ENCODE measurements at places on chromosomes 3 and 15.

- no peak for DNase-seq
These were observed 19.9 kb downstream of the LOXL1 start for GRCh38 chr15:73946046-73946721.

GRCh38 chr3:185318141-185318540, 44.8 kb upstream of the MAP3K13 start:
- no peak for DNase-seq

GRCh38 chr3:149969940-149970715, 567 bp downstream of the PFN2 start:
- DNase-seq, result peak; percentile 69

- no peak for DNase-seq
These were observed 6.1 kb downstream of the RASGRF1 start for GRCh38 chr15:79084308-79084968.

GRCh38 chr15:94793641-94794040, 562.3 kb downstream of the MCTP2 start:
- DNase-seq, result no peak

DNA sequence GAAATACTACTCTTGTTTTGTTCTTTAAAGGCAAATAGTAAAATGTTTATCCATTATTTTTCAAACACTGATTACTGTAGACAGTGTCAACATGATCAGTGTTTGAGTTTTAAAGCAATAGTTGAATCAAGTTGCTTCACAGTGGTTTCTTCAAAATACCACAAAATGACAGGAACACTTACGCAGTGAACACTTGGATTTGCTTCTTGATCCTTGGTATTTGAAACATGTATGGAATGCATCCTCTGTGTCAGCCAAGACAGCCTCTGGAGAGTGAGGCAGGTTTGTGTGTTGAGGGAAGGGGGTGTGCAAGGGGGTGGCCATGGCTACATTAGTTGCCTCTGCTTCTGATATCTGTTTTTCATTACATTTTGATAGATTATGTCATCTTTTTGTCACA, 413.0 kb downstream of the RBMS3 start:
- peak; percentile 75 for DNase-seq

DNA sequence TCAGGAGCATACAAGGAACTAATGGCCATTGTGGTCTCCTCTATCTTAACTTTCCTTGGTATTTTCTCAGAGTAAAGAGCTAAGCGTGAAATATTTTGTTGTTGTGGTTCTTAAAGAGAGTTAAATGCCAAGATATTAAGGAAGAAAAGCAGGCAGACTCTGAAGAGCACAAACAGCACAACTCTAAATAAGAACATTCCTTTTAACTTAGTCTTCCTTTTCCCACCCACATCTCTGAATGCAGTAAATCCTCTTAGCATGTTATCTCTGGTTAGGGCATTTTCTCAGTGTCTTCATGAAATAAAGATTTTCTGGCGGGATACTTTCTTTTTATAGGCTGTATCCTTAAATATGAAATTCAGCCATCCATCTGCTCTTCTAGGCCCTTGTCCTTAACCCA, 1.5 kb downstream of the GPR87 start:
- no peak for DNase-seq

- DNase-seq, result no peak
These were observed 103.1 kb downstream of the LINGO1 start for GRCh38 chr15:77529394-77530159.

- DNase-seq, result peak; percentile 72
These were observed 42.5 kb downstream of the MCF2L2 start for GRCh38 chr3:183385698-183386613.

DNA sequence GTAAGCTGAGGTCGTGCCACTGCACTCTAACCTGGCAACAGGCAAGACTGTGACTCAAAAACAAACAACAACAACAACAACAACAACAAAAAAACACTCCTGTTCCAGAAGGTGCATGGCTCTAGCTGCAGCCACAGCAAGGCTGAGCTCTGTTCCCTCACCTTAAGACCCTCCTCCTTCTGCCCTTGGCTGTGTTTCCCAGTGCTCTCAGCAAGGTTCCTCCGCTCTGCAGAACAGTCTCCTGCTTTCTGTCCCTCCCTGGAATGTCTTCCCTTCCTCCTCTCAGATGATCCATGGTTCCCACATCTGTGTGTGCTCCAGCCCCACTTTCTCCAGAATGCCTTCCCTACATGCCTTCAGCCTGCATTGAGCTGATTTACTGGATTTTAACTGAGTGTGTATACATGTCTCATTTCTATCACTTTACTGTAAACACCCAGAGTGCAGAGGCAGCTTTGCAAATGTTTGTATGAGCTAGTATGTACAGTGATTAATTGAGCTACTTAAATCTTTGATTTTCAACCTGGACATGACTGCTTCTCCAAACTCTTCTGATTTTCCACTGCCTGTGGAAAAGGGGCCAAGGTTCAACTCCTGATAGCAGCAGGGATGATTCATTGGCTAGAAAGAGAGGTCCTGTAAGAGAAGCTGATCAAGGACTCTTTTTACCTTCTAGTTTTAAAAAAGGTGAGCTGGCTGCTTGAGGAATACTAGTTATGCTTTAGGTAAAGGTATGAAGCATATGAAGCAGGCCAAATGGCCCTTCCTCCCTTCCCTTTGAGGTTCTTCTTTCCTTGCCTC, 14.7 kb downstream of the ANKUB1 start:
- DNase-seq, result no peak

DNA sequence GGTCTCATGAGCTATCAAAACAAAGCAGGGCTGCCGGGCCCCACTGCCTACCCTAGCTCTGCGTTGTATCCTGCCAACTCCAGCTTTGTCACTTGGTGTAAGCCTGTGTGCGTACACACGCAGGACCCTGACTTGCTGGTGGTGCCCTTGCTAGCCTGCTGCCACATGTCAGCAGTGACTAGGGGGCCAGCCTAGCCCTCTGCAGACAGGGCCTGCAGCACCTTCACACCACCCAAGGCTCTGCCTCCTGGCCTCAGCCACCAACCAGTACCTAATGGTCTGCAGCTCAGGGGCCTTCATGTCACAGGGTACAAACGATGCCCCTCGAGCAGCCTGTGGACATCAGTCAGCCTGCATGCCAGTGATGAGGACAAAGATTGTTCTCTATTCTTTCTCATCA, 30.1 kb upstream of the DUSP7 start:
- no peak for DNase-seq

- DNase-seq, result no peak
These were observed 19.7 kb downstream of the ARL8B start for GRCh38 chr3:5141760-5142159.

DNA sequence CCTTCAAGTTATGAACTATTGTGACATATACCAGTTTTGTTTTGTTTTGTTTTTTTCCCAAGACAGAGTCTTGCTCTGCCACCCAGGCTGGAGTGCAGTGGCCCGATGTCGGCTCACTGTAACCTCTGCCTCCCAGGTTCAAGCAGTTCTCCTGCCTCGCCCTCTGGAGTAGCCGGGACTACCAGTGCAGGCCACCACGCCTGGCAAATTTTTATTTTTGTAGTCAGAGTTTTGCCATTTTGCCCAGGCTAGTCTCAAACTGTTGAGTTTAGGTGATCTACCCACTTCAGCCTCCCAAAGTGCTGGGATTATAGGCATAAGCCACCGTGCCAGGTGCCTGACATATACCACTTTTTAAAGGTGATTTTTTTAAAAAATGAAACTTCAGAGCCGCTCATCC, 74.6 kb downstream of the ARRDC4 start:
- DNase-seq, result no peak

DNA sequence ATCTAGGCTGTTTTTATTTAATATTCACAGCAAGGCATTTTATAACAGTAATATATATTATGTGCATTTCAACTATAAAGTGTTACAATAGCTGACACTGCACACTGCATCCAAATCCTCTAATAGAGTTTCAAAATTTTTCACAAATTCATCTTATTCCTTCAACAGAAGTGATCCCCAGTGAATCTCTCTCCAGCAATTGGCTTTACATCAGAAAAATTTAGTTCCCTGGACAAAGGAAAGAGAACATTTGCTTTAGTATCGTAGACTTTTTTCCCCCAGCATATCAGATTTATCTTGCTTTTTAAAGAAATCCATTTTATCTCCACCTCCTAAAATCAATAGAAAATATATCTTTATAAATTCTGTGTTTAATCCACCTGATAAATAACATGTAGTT, 868.6 kb downstream of the TBL1XR1 start:
- DNase-seq, result no peak

- no peak for DNase-seq
These were observed 372.8 kb downstream of the RBMS3 start for GRCh38 chr3:29653680-29654079.

DNA sequence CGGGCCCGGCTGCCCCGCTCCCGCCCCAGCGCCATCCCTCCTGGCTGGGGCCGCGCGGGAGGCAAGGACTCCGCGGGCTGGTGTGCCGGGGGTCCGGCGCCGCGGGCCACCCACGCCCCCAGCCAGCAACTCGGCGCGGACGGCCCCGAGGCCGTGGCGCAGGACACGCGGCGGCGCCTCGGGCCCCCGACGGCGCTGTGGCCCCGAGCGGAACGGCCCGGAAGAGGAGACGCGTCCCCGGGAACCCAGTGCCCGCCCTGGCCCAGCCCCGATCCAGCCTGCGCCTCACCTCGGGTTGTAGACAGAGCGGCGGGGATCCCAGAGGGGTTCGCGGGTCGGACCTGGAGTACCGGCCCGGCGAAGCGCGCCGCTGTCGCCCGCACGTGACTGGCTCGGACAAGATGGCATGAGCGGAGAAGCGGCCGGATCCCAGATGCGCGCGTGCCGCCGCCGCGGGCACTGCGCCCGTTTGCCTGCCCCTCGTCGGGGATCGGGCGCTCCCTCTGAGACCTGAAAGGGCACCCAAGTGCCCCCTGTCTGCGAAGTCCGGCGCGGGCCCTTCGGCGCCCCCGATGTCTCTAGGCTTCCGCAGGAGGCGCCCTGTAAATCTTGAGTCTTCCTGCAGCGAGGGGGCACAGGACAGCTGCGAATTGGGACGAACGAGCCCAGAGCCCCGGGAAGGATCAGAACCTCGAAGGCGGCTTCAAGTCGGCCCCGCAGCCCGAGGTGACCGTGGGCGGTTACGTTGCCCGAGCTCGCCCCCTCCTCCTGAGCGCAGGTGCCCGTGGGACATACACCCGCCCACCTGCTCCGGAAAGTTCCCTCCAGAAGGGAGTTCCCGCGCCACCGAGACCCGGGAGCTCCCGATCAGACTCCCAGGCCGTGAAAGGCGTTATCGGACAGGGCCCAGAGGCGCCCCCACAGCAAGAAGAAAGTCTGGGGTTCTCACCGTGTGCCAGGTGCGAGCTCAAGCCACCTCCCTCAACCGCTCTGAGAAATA, 598 bp upstream of the SFMBT1 start:
- DNase-seq, result no peak

DNA sequence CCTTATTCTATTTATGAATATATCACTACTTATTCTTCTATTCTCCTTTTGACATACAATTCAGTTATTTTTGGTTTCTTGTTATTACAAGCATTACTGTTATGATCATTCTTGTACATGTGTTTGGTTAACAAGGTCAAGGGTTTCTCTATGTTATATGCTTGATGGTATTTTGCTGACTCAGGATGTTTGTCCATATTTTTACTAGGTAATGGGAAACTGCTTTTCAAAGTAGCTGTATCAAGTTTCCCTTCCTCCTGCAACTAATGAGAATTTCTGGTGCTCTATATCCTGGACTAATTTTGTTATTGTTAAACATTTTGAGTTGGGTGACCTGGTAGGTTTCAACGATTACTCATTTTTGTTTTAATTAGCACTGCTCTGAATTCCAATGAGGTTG, 841.0 kb downstream of the OTOL1 start:
- no peak for DNase-seq

- peak; percentile 50 for DNase-seq
These were observed 1.8 kb upstream of the ZSCAN2 start for GRCh38 chr15:84598993-84599392.

- DNase-seq, result no peak
These were observed 5.4 kb downstream of the MGLL start for GRCh38 chr3:127816783-127817405.

- no peak for DNase-seq
These were observed 181.9 kb upstream of the CHL1 start for GRCh38 chr3:14652-15051.

GRCh38 chr3:63353383-63353782, 75.3 kb downstream of the SYNPR start:
- DNase-seq, result no peak

GRCh38 chr15:25780479-25781255, 82.5 kb downstream of the ATP10A start:
- DNase-seq, result no peak

GRCh38 chr3:133512416-133513089, 60.9 kb upstream of the CDV3 start:
- DNase-seq, result no peak

- no peak for DNase-seq
These were observed 295 bp downstream of the ZWILCH start for GRCh38 chr15:66505430-66505811.

GRCh38 chr3:58386626-58387365, 46.8 kb downstream of the PDHB start:
- DNase-seq, result no peak

- no peak for DNase-seq
These were observed 640 bp downstream of the POPDC2 start for GRCh38 chr3:119659606-119660291.

DNA sequence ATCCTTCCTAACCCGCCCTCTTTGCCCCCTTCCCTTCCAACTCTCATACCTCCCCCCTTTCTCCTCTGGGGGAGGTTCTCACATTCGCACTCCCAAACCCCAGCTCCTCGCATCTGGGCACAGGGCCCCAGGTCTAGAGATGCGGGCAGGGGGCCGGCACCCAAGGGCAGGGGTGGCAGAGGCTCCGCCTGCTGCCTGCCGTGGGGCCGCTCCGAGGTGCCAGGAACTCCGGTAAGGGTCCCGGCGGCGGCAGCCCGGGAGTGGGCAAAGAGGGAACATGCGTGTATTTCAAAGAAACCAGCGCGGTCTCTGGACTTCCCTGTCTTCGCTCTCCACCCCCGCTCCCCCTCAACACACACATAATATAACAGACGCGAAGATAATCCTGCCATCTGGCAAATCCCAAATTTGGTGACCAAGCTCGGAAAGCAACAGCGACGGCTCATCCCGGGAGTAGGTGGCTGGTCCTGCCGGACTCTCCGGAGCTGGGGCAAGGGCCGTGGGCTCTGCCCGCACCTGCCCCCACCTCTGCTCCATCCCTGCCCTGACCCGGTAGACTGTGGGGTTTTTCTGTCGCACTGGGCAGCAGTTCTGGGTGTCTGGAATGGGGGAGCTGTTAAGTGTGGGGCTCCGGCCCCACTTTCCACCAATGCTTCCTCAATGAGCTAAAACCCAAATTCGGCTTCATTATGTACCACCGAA, 31.0 kb downstream of the NR2F2 start:
- DNase-seq, result no peak

GRCh38 chr15:51736751-51737521, 519 bp downstream of the LYSMD2 start:
- DNase-seq, result no peak

- no peak for DNase-seq
These were observed 62.9 kb upstream of the FNDC3B start for GRCh38 chr3:171976526-171976925.
